ENCODE measurements at places on chromosomes 4 and X.

GRCh38 chrX:100926453-100926852 lies 2.3 kb downstream of the XKRX start:
- no peak for DNase-seq

GRCh38 chr4:175705407-175705806 lies 106.7 kb downstream of the GPM6A start:
- no peak for DNase-seq

GRCh38 chrX:2846992-2847391 lies 18.3 kb downstream of the GYG2 start:
- no peak for DNase-seq

DNA sequence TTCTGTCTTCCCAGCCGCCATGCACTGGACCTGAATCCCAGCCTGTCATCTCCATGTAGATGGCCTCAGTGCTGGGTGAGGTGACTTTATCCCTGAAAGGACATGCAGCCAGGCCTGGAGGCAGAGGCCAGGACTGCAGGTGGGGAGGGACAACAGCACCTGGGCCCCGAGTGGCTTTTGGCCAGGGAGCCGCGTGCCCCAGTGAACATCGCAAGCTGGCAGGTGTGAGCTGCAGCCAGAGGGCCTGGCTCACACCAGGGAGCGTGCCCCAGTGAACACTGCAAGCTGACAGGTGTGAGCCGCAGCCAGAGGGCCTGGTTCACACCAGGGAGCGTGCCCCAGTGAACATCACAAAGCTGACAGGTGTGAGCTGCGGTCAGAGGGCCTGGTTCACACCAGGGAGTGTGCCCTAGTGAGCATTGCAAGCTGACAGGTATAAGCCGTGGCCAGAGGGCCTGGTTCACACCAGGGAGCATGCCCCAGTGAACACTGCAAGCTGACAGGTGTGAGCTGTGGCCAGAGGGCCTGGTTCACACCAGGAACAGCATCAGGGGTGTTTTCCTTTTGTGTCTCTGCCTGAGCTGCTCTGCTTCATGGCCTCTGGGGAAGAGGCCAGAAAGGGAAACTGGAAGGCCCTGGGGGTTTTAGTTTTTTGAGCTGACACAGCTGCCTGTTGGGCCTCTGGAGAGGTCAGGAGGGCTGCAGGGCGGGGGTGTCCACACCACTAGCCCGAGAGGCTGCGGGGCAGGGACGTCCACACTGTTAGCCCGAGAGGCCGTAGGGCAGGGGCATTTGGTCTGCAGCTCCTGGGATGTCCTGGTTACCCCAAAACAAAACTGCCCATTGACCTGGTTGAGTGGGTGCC lies 22.7 kb upstream of the PSAPL1 start:
- no peak for DNase-seq

- DNase-seq = no peak
Observed at GRCh38 chr4:121143131-121143530, 21.0 kb downstream of the TNIP3 start.

GRCh38 chrX:150477371-150477770 lies 91.0 kb upstream of the MTM1 start:
- no peak for DNase-seq

DNA sequence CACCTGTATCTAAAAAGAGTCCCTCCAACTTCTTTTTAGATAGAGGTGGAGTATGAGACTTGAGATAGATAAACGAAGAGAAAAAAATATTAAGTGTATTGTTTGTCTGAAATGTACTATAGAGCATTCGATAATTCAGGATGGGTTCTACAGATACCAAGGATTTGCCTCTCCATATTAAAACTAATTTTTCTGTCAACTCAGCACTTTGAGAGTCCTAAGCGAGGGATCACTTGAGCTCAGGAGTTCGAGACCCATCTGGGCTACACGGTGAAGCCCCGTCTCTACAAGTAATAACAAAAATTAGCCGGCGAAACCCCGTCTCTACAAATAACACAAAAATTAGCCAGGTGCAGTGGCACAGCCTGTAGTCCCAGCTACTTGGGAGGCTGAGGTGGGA lies 1.5 kb downstream of the DNAAF6 start:
- no peak for DNase-seq

GRCh38 chr4:98480535-98480934 lies 177.9 kb downstream of the TSPAN5 start:
- no peak for DNase-seq

DNA sequence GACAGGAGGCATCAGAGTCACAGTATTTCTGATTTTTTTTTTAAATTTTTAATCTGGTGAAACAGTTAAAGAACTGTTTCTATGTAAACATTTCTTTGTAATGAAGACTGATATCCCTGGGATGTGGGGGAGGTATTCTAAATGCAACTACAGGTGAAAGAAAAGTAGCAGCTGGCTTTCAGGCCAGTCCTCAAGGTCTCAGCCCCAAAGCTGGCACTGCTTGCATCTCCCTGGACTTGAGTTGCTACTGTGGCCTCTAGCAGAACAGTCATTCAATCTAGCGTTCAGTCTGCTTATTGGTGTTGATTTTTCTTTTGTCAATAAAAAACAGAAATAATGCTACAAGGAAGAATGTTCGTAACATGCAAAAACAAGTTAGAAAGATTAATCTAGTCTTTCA lies 4.9 kb downstream of the MBNL3 start:
- no peak for DNase-seq

DNA sequence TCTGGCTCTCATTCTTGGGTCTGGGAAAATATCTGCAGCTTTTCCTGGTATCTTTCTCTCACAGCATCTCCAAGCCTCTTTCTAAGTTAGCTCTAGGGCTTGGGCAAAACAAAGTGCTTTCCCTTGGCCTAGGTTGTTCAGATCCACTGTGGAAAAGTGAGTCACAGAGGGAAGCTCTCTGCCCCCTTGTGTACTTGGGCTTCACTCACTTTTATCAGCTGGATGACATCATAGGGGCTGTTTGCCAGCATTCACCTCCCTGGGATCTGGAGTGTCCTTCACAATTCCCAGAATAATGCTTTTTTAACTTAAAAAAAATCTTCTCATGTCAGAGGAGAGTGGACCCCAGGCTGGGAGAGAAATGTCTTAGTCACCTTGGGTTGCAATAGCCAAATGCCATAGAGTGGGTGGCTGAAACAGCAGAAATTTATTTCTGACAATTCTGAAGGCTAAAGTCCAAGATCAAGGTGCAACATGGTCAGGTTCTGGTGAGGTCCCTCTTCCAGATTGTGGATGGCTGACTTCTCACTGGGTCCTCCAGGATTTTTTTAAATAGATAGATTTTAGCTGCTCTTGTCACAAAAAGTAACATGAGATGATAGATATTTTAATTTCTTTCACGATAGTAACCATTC lies 247.8 kb downstream of the SH2D1A start:
- no peak for DNase-seq

DNA sequence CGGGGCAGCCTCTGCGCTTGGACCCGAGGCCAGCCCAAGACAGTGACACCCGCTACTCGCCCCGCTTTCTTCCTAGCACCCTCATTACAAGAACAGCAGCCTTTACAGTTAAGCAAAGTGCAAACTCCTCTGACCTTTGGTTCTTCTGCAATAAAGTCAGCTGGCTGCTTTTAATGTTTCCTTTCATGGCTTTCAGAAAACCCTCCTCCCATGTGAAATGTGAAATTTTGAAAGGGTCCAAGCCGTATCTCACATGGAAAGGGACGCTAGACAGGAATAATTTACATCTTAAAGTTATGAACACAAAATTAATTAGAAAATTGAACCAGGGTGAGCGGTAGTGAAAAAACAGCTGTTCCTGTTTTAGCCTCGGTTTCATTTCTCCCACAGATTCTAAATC lies 520.1 kb upstream of the FRG1 start:
- no peak for DNase-seq

- DNase-seq = no peak
Observed at GRCh38 chrX:105876658-105877057, 54.3 kb downstream of the NRK start.

All from stimulated activated CD8-positive, alpha-beta memory T cell treated with anti-CD3 and anti-CD28 coated beads, Interleukin-7, amount 100 ng/mL, for 48 hours (primary cell).